ENCODE measurements at places on chromosomes 4 and X.

GRCh38 chr4:57051095-57051494, 59.1 kb downstream of the IGFBP7 start:
- DNase-seq = no peak

GRCh38 chr4:76376534-76376933, 44.4 kb downstream of the CCDC158 start:
- DNase-seq = no peak

GRCh38 chr4:182370491-182370890, 127.3 kb downstream of the TENM3 start:
- no peak for DNase-seq

- no peak for DNase-seq
Measured at GRCh38 chr4:76651616-76652015, 216.6 kb downstream of the SHROOM3 start.

DNA sequence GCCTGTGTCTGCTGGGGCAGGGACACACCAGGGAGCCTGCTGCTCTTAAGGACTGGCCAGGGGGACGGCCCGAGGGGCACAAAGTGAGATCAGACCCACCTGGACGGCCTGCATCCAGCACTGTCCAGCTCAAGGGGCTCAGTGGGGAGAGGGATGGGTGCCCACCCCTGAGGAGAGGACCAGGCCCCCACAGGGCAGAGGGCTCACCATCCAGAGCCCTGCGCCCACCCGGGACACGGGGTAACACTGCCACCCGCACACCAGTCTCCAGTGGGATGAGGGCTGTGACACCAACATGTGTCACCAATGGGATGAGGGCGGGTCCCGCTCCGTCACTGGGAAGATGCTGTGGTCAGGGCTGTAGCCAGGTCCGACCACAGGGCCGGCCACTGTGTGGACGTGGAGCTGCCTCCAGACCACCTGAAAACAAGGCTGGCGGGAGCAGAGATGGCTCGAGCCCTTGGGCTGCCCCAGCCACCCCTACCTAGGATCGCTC, 13.2 kb downstream of the DGKQ start:
- no peak for DNase-seq

DNA sequence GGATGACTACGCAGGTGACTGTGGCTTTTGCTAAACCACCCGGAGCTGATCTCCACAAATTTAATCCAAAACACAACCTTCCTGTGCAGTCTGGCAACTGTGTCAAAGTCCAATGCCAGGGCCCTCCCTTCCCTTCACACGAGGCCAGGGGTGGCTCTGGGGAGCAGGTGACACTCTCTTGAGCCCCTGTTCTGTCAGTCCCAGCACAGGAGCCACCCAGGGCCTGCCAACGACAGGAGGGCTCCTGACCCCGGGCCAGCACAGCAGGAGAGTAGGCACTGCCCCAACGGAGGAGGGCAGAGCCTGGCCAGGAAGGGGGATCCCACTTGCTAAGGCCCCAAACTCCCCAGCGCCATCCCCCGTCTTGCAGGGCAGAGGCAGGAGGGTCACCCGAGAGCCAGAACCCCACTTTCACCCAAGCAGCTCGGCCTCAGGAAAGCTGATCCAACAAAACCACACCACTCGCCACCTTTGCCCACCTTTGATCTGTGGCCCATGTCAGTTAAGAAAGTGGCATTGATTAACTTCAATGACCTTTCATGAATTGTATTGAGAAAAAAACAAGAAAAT, 44.7 kb downstream of the FAM53A start:
- DNase-seq = no peak

GRCh38 chr4:40586034-40586433, 43.6 kb downstream of the RBM47 start:
- no peak for DNase-seq

DNA sequence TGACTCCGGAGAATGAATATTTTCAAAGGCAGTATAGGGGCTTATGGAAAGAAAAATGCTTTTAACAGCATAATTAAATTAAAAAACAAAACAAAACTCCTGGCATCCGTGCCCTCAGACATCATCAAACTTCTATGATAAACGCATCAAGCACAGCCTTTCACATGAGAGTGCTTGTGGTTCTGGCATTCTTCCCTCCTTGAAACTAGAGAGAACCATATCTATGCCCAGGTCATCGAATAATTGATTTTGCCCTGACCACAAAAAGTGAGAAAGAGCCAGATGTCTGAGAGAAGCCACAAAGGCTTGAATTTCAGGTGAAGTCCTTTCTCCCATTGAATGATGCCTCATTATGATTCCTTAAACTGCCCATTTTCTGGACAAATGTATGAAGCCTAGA, 286.8 kb downstream of the CBLL2 start:
- no peak for DNase-seq

Measured in hippocampal formation (tissue), 2 donors.